Skin of body (tissue), 3 donors: ENCODE measurements at places on chromosomes 2 and 18. TPM values are rescaled to one million over a fixed set of nuclear protein-coding genes. Genes with fewer than 3 reads are reported as not detected.

Gene TCF23
- 0.20 TPM for total RNA-seq

DNA sequence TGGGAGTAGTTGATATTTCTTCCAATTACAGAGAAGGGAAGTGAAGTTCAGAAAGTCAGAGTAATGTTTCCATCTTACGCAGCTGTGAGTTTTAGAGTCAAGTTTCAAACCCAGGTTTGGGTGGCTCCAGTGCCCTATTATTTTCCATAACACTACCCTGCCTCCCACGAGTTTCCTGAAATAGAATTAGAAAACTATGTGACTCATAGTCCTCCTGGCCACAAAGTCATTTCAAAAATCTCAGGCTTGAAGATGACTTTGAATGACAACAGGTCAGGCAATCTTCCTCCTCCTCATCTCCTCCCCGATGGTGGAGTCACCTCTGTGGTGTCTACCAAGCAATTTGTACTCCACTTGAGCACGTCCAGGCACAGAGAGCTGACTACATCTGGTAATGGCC is 212.3 kb upstream of the TRIB2 start:
- no peak for DNase-seq

DNA sequence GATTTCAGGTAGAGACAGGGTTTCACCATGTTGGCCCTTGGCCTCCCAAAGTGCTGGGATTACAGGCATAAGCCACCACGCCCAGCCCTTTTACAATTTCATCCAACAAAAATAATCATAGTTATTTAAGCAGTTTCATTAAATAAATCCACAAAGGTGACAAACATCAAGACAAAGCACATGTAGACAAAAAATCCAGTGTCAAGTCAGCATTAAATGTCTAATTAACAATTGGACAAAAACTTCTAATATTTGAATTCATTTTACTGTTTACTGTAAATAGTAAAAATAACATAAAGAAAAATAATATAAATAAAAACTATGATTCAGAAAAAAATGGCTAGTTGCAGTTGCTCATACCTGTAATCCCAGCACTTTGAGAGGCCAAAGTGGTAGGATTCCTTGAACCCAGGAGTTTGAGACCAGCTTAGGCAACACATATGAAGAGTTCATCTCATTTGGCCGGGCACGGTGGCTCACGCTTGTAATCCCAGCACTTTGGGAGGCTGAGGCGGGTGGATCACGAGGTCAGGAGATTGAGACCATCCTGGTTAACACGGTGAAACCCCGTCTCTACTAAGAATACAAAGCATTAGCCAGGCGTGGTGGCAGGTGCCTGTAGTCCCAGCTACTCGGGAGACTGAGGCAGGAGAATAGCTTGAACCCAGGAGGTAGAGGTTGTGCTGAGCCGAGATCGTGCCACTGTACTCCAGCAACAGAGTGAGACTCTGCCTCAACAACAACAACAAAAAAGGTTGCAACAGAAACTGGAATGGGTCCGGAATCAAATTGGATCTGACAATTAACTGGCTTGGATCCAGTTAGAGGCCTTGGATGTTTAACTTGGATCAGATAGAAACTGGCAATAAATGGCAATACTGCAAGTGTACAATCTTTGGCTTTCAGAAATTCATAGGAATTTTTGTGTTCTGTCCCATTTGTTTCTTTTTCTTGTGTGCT is 56.9 kb upstream of the MAT2A start:
- DNase-seq: no peak

Gene SKOR2
- not detected for total RNA-seq

DNA sequence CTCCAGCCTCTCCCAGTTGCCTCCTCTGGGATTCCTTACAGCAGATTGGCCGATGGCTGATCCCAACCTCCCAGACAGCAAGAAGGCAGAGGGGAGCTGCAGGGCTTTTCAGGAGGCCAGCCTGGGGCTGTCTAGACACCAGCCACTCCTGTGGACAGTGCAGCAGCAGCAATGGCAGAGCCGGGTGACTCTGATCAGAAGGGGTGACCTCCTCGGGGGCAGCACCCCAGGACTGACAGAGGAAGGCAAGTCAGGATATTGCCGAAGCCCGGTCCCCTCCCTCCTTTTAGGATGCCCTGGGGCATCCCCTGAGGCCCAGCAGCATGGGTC is 84.5 kb downstream of the INHBB start:
- no peak for DNase-seq

DNA sequence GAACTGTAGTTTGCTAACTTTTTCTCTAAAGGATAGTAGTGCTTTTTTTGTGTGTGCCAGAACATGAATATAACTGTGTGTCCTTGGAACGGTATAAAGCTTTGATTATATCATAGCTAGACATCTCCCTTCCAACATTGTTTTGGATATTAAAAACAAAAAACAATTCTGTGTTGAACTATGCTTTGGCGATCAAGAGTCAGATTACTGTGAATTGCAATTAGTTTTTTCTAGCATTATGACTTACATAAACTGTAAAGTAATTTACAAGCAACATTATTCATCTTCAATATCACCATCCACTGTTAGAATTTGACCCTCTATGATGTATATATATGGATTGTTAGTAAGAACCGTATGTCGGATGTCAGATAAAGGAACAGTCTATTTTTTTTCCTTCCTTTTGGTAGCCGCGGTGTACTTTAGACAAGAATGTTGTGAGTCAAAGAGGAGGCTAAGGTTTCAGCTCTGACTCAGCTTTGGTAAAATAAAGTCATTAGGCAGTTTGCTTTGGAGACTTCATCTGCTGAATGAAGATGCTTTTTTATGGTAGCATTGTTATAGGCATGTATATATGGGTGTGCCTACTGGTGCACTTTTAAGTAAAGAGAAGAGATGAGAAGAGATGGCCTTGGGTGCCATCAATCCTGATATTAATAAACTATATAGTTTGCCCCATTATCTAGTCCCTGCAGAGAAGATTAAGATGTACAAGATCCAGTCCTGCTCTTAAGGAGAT is 76.4 kb downstream of the LTBP1 start:
- DNase-seq: no peak

- no peak for DNase-seq
Measured at GRCh38 chr2:237919593-237919992, 47.2 kb upstream of the UBE2F start.

- no peak for DNase-seq
Measured at GRCh38 chr2:137185378-137186078, 420.2 kb downstream of the THSD7B start.

Gene CASP8
- 17.0 TPM for total RNA-seq

Gene KCNS3
- total RNA-seq: 17.8 TPM

Gene REG1A
- total RNA-seq: not detected

Gene UGT1A8
- total RNA-seq: not detected

- DNase-seq: no peak
Measured at GRCh38 chr2:196431957-196432356, 207.6 kb upstream of the CCDC150 start.

DNA sequence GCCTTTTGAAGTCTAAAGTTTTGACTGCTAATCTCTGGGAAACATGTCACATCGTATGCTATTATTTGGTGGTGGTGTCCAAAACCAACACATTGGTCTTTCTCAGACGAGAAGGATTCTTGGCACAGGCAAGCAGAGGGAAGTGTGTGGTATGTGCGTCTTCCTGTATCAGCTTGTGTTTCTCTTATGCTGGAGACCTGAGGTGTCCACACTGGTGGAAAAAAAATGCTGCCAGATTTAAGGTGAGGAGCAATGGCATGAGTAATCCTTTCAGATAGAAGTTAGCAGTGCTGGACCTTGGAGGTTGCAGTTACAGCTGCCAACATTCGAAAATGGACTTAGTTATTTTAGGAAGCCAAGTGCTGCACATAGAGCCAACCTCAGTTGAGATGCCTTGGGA is 11.7 kb upstream of the FHL2 start:
- no peak for DNase-seq

- no peak for DNase-seq
Measured at GRCh38 chr2:38635139-38635538, 30.8 kb upstream of the GALM start.

Gene TNFRSF11A
- 3.0 TPM for total RNA-seq

GRCh38 chr2:230564805-230565779 is 147.6 kb upstream of the CAB39 start:
- DNase-seq: no peak

- no peak for DNase-seq
Measured at GRCh38 chr18:48191494-48191893, 217.7 kb downstream of the ZBTB7C start.

DNA sequence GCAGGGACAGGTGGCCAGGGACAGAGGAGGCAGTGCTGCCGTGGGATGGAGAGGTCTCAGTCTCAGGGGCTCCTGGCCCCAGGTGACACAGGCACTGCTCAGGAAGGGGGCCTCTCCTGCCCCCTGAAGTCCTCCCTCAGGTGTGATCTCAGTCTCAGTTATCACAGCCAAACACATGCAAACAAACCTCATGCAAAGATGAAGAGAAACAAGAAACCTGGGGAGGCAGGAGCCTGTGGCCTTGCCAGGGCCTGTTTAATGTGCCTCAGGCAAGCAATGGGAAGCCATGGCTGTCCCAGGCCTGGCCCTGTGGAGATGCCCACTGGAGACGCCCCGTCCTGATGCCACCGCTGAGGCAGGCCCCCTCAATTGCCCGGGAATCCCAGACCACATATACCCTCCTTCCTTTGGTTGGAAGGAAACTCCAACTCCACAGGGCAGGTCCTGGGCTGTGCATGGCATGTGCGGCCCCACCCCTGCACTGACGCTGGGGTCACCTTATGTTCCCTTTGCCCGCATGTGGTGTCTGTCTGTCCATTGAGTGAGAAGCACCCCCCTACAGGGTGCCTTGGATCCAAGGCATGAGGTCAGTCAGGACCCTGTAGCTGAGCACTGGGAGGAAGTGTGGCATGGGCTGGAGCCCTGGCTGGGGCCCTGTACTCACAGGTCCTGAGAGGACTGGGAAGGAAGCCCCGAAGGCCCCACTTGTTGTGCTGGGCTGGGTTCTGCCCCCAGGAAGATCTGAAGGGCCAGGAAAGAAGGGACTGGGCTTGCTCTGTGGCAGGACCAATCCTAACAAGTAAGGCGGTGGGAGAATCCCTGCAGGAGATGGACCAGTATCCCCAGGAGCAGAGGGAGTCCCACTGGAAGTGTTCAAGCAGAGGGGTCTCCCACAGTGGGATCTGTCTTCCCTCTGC is 68.8 kb upstream of the RAB6C start:
- no peak for DNase-seq

Gene ITPRIPL1
- total RNA-seq: 6.1 TPM

Gene RTP5
- total RNA-seq: not detected

GRCh38 chr2:110832740-110833139 is 100.4 kb downstream of the ACOXL start:
- no peak for DNase-seq

DNA sequence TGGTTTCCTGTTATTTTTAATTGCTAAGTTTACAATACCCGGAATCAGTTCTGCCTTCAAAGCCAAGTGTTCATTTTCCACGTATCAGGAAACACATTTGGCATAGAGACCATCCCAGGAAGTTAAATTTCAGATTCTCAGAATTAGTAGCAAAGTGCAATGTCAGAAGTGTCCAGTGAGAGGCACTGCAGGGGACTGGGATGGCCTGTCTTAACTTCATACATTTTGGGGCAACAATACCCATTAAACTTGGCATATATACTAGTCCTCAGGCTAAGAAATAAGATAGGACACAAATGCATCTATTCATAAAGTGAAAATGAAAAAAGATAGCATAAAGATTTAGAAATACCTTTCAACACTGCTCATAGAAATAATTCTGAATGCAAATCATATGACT is 1.5 kb upstream of the IL1RL2 start:
- DNase-seq: peak; percentile 8

- no peak for DNase-seq
Measured at GRCh38 chr2:232976176-232976575, 36.9 kb downstream of the NGEF start.

- DNase-seq: no peak
Measured at GRCh38 chr2:29900971-29901633, 20.3 kb downstream of the ALK start.

DNA sequence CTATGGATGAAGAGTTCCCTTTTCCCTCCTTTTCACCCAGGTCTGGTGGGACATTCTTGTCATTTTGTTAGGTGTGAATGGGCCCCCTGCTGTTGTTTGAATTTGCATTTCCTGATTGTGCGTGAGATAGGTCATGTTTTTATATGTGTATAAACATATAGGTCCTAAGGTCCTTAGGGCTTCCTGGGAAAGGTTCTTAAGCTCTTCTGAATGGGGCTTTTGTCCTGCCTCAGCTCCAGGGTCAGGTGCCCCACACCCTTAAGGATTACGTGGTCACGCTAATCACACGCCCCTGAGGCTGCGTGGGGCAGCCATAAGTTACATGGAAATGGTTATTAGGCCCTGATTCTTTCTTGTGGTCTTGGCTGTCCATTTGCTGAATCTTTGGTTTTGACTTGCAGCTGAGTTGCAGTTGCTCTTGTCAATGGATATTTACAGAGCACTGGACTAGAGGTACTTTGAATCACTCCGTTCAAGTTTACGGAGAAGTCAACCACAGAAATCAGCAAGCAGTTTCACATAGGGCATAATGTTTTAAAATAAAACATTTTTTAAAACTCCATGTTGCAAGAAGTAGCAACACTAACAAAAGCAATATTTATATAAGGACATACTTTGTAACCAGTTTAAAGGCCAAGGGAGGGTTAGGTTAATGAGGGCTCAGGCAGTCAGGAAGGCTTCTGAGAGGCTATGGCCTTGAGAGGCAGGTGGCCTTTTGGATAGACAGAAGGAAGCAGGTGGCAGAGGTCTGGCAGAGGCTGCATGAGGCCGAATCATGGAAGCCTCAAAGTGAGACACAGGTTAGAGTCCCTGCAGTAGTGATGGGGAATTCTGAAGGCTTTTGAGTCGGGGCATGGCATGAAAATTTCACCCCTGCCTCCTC is 24.2 kb downstream of the LIPG start:
- DNase-seq: no peak

DNA sequence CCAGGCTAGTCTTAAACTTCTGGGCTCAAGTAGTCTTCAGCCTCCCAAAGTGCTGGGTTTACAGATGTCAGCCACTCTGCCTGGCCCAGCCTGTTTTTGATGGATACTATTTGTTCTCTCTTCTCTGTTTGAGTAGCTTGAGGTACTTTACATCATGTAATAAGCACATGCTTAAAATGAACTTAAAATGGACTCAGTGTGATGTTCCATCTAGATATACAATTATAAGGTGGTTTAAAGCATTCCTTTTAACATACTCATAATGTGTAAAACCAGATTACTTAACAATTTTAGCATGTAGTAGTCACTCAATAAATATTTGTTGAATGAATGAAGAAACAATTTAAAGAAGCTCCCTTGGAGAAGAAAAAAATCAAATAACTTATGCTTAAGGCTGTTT is 9.6 kb downstream of the PTPRM start:
- no peak for DNase-seq
